Anterior cingulate cortex (tissue), 58 donors: ENCODE measurements at places on chromosomes 3 and 15.
A peak's percentile ranks its signal among the peaks of the same experiment; 100 is the strongest.

GRCh38 chr3:52432691-52433141 is 12.2 kb downstream of the SEMA3G start:
- no peak for DNase-seq

DNA sequence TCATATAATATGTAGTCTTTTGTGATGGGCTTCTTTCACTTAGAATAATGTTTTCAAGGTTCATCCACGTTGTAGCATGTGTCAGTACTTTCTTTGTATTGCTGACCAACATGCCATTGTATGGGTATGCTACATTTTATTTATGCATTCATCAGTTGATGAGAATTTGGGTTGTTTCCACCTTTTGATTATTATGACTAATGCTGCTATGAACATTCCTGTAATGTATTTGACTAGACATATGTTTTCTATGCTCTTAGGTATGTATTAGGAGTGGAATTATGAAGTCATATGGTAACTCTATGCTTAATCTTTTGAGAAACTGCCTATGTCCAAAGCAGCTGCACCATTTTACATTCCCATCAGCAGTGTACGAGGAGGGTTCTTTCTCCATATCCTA is 3.2 kb upstream of the PODXL2 start:
- no peak for DNase-seq

- DNase-seq: no peak
Observed at GRCh38 chr15:92907896-92908712, 8.0 kb downstream of the CHD2 start.

DNA sequence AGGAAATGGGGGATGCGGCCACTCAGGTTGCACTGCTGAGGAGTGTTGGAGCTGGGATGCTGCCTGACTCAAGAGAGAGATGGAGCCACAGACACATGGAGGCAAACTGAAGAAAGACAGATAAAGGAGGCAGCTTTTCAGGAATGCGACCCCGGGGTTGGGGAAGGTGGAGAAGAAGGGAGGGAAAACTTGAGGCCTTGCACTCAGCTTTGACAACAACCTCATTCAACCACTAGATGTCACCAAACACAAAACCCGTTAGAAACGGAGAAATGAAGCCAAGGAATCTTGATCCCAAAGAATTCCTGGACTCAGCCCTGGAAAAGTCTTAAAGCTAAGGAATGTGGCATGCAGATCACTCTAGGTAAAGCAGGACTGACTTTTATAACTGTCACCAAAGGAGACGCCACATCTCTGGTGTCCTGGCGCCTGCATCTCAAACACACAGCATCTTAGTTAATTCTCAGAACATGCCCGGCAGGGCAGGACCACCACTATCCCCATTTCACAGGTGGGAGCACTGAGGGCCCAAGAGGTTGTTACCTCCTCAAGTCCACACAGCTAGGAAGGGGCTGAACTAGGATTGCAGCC is 59.6 kb upstream of the LMCD1 start:
- DNase-seq: no peak

GRCh38 chr15:91040856-91041255 is 18.5 kb upstream of the VPS33B start:
- DNase-seq: no peak

DNA sequence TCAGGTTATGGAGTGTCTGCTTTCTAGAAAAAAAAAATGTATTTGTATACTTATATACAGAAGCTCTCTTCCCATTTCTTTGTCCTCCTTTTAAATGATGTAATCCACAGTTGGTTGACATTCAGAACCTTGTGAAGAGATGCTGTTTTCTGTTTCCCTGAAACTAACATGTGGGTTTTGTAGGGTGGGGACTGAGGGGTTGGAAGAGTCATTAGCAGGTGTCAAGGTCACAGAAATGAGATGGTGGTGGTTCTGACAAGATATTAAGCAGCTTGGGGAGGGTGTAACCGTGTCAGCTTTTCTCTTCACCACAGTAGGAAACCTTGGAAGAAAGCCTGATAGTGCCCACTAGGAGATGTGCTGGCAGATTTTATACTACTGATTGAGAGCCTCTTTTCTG is 2.4 kb downstream of the RASA2 start:
- no peak for DNase-seq

DNA sequence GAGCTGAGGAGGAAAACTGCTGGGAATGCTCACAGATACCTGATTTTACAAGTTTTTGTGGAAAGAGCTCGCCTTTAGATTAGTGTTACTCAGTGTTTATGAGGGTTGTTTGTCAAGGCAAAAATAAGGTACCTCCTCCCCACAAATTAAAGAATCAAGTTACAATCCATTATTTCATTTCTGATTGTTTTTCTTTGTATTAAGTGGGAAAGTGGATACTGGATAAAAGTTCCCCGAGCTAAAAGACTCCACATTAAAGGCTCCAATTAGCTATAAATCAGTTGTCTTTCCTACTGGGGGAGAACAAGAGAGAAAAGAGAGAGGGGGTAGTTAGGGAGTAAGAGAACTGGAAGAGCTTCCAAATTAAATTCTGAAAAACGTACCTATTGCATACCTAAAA is 1.9 kb downstream of the ALDH1A2 start:
- no peak for DNase-seq

DNA sequence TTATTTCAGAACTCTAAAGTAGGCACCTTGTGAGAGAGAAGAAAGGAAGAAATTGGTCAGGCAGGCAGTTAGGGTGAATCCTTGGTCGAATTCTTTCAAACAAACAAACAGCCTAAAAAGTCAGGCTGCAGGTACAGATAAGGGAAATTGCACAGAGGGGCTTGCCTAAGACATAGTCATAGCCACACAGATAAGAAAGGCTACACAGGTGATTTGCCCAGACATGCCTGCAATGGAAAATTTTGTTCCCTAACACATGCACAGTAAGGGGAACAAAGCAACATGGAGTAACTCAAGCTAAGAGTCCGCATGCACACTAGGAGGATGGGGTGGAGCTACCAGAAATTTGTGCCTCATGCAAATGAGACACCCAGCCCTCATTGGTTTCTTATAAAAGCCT is 91.4 kb upstream of the TUSC7 start:
- DNase-seq: no peak

GRCh38 chr3:141875893-141876380 is 506 bp upstream of the ATP1B3 start:
- DNase-seq: peak; percentile 68

- DNase-seq: no peak
Observed at GRCh38 chr3:10522646-10523303, 17.4 kb upstream of the ATP2B2 start.

DNA sequence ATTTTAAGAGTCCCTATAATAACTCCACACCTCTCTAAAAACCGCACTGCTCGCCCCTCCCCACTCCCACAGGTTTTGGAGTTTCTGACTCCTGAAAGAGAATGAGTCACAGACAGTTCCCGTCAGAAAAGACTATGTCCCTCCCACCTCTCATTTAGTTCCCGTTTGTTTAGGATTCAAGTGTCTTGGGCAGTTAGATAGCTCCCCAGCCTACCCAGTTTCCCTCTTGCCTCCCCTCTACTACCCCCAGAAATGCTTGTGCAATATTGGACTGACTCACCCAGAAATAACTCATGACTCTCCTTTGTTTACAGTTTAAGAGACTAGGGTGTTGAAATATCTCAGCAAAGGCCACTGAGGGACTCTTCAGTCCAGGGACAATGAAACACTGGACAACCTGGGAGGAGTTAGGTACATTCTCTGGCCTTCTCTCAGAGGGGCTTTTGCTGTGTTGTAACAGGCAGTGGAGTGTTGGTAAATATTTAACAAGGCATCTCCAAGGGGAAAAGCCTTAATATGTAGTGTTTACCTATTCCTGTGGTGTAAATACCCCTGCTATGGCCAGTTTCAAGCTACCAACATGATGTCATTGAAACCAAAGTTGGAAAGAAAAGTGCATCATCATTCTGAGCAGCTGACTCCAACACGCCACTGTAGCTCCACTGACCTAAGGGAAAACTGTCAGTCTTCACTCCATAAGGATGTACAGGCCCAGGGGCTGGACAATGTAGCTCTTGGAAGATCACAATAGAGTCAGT is 96.1 kb upstream of the CHD2 start:
- DNase-seq: no peak

DNA sequence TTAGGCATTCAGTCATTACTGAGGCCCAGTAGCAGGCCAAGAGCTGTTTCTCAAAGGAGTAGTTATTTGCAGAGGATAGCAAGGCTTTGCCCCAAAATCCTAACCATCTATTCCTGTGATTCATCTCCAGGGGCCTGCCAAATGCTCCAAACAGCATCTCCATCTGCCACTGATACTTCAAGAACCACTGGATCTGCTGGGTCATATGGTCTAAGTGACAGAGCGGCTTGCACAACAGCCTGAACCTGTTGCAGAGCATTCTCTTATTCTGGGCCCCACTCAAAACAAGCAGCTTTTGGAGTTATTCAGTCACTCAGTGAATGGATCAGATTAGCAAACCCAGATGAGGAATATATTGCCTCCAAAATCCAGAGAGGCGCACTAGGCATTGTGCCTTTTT is 68.8 kb upstream of the ALDH1A3 start:
- no peak for DNase-seq

- DNase-seq: no peak
Observed at GRCh38 chr3:75332794-75333193, 331.3 kb upstream of the FRG2C start.

- DNase-seq: no peak
Observed at GRCh38 chr15:45919806-45920205, 285.0 kb downstream of the SQOR start.

DNA sequence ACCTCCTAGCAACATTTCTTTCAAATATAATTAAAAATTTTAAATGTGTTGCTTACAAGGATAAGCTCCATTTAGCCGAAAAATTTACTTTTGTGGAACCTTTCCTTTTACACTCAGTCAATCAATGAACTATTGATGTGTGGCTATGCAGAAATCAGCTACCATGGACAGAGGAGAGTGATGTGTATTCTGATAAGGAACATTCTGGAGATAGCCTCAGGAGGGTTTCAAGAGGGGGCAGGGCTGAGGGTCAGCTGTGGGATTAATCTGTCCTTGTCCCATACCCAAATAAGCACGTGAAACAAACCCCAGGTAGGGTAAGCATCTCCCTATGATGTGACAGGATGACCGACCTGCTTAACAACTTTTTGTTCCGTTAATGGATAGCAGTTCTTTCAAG is 192.6 kb upstream of the PROK2 start:
- no peak for DNase-seq

- no peak for DNase-seq
Observed at GRCh38 chr15:40900256-40901052, 6.2 kb downstream of the VPS18 start.

GRCh38 chr15:23910030-23910429 is 222.9 kb upstream of the NDN start:
- no peak for DNase-seq

DNA sequence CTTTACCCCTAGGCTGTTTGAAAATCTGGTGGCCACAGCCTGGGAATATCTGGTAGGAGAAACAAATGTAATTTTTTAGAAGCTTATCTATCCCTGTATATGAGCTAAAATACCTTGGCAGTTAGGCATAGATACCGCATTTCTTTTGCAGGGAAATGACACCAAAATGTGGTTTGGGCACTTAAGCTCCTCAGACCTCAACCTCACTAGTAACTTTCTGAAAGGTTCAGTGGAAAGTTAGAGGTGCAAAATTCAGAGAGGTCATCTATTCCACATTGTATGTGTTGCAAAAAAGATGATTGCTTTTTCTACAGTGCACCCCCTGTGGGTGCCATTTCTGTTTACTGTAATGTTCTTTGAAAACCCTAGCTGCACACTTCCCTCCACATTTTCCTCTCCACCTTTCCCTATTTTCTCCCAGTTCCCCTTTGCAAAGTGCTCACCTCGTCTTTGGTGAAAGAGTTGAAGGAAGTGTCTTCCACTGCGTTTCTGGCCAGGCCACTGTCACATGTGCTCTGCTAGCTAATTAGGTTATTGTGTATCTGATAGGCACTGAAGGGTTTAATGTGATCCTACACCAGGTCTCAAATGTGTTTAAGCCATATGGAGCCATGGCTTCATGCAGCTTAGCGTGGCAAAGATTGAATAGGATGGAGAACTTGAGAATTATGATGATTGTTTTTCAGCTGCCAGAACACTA is 1.3 kb downstream of the SACM1L start:
- DNase-seq: no peak

DNA sequence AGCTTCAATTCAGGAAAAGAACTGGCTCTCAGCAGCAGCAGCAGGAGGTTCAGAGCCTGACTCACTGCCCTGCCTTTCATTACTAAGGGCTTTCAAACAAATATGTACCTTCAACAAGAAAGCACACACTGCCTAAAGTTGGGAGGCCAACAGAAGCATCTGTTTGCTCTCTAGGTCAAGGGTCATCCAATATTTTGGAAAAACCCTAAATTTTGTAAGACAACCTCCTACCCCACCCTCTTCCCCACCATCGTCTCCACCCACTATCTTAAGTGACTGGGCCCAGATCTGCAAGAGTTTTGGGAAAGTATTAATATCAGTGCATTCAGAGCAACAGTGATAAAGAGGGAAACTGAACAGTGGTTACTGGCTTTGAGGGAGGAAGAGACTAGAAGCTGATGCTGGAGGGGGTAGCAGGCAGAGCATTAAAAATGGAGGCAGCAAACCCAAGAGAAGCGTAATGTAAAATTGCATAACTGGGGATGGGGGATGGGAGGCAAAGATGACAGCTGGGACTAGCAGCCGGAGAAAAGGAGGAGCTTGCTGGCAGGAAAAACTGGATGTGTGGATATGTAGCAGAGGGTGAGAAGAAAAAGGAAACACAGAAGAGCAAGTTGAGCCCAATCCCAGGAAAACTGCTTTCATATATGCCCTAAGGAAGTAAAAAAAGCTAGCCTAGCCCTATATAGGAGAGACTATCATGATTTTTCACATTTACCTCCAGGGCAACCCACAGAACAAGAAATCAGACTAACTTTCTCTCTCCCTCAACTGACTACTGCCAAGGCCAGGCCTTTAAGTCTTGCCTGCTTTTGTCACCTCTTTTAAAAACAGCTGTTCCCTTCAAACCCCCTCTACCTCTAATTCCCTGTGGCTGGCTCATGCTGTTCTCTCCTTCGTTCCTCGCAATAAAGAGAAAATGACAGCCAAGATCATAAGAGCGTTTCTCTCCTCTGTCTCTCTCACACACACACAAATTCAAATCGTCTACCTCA is 31.4 kb downstream of the NPTN start:
- peak; percentile 2 for DNase-seq

GRCh38 chr15:27865926-27866325 is 233.2 kb downstream of the OCA2 start:
- no peak for DNase-seq

DNA sequence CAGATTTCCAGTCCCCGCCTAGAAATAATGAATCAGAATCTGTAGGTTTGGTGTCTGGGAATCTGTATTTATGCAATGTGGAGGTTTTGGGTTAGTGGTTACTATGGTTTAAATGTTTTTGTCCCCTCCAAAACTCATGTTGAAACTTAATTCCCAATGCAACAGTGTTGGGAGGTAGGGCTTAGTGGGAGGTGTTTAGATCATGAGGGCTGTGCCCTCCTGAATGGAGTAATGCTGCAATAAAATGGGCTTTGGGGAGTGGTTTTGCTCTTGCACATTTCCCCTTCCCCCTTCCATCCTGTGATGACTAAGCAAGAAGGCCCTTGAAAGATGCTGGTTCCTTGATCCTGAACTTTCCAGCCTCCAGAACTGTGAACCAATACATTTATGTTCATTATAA is 9.2 kb upstream of the RFC4 start:
- DNase-seq: no peak

- DNase-seq: no peak
Observed at GRCh38 chr15:84891339-84891738, 6.9 kb downstream of the SLC28A1 start.
